GM23248 (cell line): ENCODE measurements at places on chromosomes 1 and 21. TPM values are rescaled to one million over a fixed set of nuclear protein-coding genes. Genes with fewer than 3 reads are reported as not detected.

RIPPLY3 gene
- total RNA-seq = not detected in 2 replicates

ARHGEF16 gene
- total RNA-seq = not detected in 2 replicates

FNBP1L gene
- 22.4 and 22.6 TPM in 2 replicates for total RNA-seq

NBPF26 gene
- total RNA-seq = 16.2 and 16.5 TPM in 2 replicates

PTPN22 gene
- 0.51 and 0.86 TPM in 2 replicates for total RNA-seq

SLC30A2 gene
- total RNA-seq = not detected in 2 replicates

ALDH9A1 gene
- total RNA-seq = 107 and 113 TPM in 2 replicates

LCE4A gene
- total RNA-seq = not detected in 2 replicates

NBPF4 gene
- total RNA-seq = not detected in 2 replicates
